ENCODE measurements at places on chromosomes 12 and 14.

GRCh38 chr12:18747895-18748294 is 10.0 kb downstream of the CAPZA3 start:
- DNase-seq = no peak

DNA sequence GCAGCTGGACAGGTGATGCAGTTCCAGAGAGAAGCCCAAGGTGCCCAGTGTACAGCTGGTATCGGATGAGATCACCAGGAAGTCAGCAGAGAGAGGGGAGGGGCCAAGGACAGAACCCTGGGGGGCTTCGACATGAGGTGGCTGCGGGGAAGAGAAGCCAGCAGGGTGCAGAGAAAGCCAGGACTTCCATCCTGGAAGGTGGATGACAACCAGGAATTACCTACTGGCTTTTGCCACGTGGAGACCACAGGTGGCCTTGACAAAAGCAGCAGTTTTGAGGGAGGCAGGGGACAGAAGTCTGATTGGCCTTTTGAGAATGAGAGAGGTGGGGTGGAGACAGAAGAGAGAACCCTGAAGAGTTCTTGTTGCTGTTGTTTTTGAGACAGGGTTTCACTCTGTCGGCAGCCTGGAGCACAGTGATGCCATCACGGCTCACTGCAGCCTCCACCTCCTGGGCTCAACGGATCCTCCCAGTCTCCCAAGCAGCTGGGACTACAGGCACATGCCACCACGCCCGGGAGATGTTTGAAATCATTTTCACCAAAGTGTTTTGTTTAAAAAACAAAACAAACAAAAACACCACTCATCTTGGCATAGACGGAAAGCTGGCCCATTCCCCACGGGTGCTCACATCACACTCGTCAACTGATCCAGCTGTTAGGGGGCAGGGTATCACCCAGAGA is 35.2 kb downstream of the CDC42BPB start:
- peak; percentile 82 for DNase-seq

GRCh38 chr12:57838594-57839302 is 7.8 kb downstream of the CTDSP2 start:
- DNase-seq = no peak

DNA sequence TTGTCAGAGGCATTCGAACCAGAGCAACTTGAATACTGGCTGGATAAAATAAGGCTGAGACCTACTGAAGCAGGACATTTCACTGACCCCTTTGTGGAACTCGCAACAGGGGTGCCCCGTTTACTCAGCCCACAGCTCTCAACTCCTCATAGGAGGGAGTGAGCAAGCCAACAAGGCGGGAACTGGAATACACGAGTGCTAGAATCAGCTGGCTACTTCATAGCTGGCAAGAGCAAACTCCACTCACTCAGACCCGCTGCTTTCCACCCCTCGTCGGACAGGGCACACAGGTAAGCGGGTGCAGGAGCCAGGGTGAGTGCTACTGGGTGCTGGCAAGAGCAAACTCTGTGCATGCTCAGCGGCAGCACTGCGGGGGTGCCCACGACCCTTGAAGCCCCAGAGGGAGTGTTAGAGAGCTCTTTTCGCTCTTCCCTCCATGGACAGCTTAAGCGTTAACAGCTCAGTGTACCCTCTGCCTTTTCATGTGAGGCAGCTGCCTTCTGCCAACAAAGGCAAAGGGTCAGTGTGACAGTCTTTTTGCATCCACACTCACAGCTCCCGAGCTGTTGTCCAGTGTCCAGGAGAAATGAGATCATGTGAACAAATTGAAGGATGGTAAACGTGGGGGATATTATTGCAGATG is 15.7 kb downstream of the CAPZA3 start:
- no peak for DNase-seq

- no peak for DNase-seq
Observed at GRCh38 chr12:116087962-116088361, 189.5 kb downstream of the MED13L start.

DNA sequence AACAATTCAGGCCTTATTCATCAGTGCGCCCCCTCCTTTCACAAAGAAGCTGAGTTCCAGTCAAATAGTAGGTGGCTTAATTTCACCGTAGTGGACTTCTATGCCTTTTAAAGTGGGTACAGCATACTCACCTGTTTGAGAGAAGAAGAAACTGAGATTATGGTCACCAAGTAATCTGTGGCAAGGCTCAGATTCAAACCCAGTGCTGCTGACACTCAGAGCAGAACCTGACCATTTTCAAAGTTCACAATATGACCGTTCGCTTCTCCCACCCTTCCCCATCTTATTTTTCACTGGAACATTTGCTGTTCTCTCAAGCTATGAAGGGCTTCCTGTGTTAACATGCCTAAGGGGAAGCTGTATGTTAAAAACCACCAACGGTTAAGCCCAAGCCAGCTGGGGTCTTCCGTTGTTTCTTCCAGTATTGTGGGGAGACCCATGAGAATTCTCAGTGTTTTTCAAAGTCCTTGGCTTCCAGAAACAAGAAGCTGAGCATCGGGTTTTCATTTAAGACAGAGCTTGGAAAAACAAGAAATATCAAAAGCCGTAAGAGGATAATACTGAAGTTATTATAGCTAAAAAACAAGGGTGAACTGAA is 6.1 kb upstream of the PSMA6 start:
- DNase-seq = no peak

GRCh38 chr14:100104006-100104352 is 38.8 kb downstream of the EVL start:
- DNase-seq = no peak
